ENCODE measurements at places on chromosomes 12 and 14.
A peak's percentile ranks its signal among the peaks of the same experiment; 100 is the strongest.

DNA sequence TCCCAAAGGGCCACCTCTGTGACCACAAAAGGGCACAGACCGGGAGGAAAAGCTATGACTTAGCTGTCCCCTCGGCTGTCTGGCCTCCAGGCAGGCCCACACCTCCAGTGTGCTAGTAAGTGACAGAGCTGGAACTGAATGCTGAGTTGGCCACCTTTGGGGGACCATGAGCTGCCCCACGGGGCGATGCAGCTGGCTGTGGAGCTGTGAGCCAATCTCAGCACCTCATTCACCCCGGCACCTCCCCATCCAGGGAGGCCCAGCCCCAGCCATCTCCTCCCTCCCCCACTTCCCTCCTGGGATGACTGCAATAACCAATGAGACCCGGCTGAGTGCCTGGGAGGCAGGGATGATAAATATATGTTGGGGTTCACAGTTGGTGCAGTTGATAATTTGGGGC, 12.2 kb upstream of the TESC start:
- no peak for DNase-seq

GRCh38 chr12:106758349-106759110, 16.0 kb upstream of the RIC8B start:
- no peak for DNase-seq

GRCh38 chr14:29317423-29317822, 550.8 kb downstream of the FOXG1 start:
- DNase-seq: no peak

DNA sequence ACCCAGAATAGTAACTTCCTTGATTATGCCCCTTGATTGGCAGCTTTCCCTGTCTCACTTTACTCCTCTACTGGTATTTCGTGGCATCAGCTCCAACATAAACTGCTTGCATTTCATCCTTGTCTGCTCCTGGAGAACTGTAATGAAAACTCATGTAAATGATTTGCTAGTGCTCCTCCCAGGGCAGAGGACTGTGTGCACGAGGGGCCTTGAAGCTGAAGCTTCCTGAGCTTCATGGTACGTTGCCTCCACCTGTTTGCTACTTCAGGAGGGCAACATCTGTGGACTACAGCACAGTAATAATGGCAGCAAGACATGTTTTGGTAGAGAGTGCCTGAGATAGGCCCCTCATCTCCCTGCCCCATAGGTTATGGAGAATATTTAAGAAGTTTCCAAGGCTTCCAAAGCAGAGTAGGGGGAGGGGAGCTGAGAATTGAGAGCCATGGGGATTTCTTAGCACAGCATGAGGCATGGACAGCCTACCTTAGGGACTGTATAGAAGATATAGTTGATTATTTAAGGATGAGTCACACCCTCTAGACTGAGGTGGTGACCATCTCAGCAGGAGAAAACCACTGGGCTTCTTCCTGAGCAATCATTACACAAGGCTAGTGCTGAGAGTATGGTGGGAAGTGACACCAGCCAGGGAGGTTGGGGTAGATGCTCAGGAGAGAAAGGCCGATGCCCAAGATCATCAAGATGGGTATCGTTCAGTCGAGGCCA, 29.5 kb downstream of the CCDC198 start:
- DNase-seq: no peak

DNA sequence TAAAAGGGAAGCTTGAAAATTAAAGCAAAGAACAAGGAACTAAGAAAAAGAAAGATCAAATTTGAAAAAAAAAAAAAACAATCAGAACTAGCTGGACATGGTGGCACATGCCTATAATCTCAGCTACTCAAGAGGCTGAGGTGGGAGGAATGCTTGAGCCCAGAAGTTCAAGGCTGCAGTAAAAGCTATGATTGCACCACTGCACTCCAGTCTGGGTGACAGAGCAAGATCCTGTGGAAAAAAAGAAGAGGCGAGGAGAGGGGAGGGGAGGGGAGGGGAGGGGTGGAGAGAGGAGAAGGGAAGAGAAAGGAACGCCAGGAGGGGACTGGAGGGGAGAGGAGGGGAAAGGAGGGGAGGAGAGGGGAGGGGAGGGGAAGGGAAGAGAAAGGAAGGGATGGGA, 43.0 kb downstream of the EEA1 start:
- no peak for DNase-seq

DNA sequence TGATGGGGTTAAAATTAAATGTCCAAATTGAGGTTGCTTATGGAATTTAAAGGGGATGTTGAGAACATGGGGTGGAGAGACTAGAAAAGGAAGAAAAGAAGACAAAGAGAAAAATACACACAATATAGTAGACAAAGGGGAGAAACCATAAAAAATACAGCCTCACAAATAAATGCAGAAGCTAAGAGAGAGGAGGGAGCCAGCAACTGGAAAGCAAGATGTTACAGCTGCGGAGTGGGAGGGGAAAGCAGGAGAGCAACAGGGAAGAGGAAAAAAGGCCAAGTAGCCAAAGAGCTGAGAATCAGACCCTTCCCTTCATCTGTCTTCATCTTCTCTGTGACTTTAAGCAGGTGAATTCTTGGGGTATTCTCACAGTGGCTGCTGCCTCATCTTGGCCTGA, 39.7 kb upstream of the SMUG1 start:
- no peak for DNase-seq

GRCh38 chr12:48818831-48819590, 715 bp downstream of the CACNB3 start:
- no peak for DNase-seq

GRCh38 chr12:82876075-82876474, 189.4 kb downstream of the TMTC2 start:
- no peak for DNase-seq

GRCh38 chr12:112413855-112414625, 4.6 kb upstream of the RPL6 start:
- no peak for DNase-seq

- DNase-seq: peak; percentile 50
Observed at GRCh38 chr12:3803865-3804472, 51.1 kb upstream of the CRACR2A start.

DNA sequence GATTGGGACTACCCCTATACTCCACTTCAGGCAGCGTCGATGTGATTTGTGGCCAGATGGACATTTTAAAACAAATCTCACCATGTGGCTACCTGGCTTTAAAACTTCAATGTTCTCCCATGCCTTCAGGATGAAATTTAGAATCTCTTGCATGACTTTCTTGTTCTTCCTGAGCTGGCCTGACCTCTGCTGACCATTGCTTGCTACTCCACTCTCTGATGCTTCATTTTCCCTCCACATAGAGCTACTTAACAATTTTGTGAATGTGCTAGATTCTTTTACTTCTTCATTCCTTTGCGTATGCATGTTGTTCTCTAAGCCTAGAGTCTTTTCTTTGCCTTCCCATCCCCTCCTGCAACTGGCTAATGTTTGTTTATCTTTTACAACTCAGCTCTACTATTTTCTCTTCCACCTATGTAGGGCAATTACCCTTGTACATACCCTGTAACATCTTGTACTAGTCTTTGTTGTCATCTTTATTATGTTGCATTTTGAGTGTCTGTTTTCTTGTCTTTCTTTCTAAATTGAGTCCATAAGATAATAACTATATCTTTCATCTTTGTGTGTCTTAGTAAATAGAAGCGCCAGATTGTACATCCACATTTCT, 41.2 kb downstream of the YLPM1 start:
- DNase-seq: no peak

DNA sequence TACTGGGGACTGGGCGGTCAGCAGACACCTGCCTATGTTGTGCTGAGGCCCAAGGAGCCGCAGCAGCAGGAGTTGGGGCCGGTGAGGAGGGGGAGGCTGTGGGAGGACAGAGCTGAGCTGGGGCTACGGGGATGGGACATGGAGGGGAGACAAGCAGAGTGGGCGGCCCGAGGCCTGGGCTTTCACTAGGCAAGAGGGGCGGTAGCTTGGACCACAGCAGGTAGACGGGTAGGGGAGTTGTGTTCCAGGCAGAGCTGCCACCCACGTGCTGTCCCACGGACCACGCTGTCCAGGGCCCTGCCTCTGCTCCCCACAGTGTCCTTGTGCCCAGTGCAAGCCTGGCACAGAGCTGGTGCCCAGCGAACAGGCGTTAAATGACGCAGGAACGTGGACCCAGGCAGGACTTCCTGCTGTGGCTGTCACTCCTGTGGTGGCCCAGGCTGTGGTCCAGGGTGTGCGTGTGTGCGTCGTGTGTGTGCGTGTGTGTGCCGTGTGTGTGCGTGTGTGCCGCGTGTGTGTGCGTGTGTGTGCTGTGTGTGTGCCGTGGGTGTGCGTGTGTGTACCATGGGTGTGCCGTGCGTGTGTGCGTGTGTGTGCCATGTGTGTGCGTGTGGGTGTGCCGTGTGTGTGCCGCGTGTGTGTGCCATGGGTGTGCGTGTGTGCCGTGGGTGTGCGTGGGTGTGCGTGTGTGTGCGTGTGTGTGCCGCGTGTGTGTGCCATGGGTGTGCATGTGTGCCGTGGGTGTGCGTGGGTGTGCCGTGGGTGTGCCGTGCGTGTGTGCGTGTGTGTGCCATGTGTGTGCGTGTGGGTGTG, 6.8 kb downstream of the CEP170B start:
- DNase-seq: no peak

DNA sequence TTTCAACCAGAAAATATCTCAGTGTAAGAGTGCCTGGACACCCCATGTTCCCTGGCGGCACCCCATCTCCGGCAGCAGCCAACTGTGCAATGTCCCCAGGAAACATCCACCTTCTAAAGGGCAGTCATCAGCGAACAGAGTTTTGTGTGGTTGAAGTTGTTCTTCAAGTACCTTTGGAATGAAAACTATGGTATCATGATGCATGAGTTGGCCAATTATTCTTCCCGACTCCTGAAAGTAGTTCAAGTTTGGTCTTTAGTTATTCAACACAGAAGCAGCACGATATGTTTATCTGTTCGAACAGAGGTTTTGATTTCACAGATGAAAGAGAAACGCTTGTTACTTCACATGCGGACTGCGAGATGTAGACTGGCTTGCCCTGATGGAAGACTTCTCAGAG, 21.1 kb upstream of the TTC7B start:
- DNase-seq: no peak

- DNase-seq: no peak
Observed at GRCh38 chr12:57219993-57220754, 3.6 kb downstream of the NXPH4 start.

- DNase-seq: no peak
Observed at GRCh38 chr12:89863493-89863938, 154.9 kb upstream of the ATP2B1 start.

Data from foreskin keratinocyte (primary cell).